Occipital lobe (tissue), 3 donors: ENCODE measurements at places on chromosomes 4 and X.

DNA sequence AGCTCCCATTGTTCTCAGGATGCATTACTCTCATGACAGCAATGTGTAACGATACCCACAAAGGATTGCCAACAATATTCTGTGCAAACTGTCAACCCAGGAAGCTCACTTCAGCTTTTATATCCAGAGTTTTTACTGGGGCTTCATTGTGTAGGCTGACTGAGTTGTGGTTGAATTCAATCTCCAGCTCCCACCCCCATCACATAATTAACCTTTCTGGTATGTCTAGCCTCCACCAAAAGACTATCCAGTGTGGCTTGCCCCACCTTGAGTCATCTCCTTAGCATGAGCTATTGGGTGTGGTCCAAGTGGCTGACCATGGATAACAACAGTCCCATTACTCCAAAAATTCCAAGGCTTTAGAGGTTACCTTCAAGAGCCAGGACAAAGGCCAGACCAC, 17.7 kb upstream of the TAB3 start:
- DNase-seq: no peak

DNA sequence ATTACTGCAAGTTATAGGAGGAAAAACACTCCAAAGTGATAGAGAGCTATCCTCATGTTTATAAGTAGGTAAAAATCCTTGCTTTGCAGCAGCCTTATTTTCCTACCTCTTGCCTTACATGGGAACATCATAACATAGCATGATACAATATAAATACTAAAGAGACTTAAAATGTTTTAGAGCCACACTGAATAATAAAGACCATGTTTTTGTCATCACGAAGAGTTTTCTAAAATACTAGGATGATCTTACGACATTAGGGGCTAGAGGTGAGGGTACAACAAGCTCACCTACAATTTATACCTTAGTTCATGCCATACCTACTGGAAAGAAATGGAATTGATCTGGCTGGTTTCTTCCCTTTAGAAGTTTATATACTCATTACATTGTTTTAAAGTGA, 184.8 kb downstream of the FBXW7 start:
- no peak for DNase-seq

- peak; percentile 31 for DNase-seq
Observed at GRCh38 chr4:78645853-78646757, 94.5 kb downstream of the ANXA3 start.

DNA sequence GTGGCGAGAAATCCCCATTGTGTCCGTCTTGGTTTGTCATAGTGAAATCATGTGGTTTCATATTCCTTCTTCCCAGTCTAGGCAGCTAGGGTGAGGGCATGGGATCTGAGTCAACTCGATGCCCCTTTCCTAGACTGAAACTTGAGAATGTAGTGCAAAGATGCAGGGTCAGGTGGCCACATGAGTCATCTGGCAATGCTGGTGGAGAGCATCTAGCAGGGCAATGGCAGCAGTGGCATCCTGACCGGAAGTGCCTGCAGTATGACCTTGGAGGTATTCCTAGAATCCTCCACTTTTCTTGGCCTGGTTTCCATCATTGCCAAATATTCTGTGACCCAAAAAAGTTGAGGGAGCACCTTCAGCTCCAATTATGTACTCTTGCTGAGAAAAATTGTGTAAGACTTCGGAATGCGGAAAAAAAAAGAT, 39.1 kb upstream of the TMEM184C start:
- DNase-seq: no peak

DNA sequence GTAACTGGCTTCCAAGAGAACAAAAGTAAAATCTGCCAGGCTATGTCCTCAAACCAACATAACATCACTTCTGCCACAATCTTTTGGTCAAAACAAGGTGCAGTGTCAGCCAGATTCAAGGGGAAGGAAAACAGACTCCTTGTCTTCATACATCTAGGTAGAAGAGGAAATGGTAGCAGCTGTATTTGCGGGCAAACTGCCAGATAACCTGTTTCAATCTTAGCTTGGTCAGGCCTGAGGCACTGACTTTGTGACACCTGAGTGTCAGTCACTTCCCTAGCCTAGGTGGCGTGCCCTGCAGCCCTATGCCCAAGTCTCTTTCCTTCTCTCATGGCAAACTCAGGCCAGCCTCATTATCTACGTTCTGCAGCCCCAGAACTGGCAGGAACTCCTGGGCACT, 146.2 kb upstream of the JADE1 start:
- DNase-seq: no peak
